ENCODE measurements at places on chromosomes 1 and 21.

DNA sequence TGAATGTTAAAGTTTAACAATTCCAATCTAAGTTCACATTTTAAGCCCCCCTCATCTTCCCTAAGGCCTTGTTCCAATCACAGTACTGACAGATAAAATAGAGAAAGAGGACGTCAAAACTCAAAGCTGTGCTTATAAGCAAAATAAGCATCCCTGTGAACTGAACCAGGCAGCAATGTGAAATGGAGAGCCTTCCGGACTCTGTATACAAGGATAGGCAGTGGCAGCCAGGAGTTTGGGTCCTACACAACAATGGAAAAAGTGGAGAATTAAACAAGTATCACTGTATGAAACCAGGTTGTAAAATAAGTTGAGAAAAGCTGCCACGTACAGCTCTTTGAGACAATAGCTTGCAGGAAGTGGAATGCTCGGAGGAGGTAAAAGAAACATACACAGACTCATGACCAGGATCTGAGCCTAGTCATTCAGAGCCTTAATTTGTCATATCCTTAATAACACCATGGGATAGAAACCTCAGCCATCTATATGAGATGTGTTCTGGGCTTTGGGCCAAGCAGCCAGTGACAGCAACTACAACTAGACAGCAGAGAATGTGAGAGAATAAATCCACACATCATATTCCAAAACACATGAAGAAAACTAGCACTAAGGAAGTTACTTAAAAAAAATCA lies 55.2 kb upstream of the PALMD start:
- DNase-seq: peak; percentile 92

- peak; percentile 28 for DNase-seq
Measured at GRCh38 chr1:238658763-238659162, 727.6 kb upstream of the CHRM3 start.

- DNase-seq: no peak
Measured at GRCh38 chr1:209627027-209627731, 25.0 kb downstream of the LAMB3 start.

- no peak for DNase-seq
Measured at GRCh38 chr1:193355626-193356025, 169.2 kb upstream of the B3GALT2 start.

GRCh38 chr1:54542120-54542961 lies 5.7 kb upstream of the ACOT11 start:
- DNase-seq: peak; percentile 86

DNA sequence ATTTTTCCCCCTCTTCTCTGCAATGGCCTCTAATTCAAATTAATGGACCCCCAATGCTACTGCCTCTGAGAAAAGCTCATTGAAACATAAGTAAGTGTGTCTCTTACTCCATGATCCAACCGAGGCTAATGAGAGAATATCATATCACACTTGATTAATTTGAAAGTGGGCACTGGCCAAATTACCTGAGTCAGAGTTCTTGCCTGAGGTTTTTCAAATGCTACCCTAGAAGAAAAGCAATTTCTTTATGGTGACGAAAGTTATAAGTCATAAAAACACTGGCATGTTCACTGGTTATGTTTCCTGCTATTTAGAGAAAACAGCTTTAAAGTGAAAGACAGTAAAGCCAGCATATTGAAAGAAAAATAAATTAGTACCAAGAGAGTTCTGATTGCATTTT lies 368.8 kb upstream of the TMPRSS15 start:
- no peak for DNase-seq

DNA sequence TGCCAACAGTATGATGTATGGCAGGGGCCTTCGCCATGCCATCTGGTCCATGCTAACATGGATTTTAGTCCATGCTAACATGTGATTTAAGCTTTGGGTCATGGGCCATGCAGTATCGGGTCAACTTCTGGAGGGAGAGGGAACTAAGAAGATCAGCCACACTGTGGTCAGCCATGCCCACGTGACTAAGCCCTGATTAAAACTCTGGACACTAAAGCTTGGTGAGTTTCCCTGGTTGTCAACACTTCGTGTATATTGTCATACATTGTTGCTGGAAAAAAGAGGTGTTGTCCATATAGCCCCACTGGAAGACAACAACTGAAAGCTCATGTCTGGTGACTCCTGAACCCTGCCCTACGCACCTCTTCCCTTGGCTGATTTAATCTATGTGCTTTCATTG lies 90.5 kb downstream of the SUSD4 start:
- DNase-seq: no peak

GRCh38 chr1:19430121-19431068 lies 54.9 kb downstream of the CAPZB start:
- peak; percentile 85 for DNase-seq
